ENCODE measurements at places on chromosomes 16 and 17.

- DNase-seq = no peak
These were observed 215.6 kb downstream of the MSI2 start for GRCh38 chr17:57471868-57472368.

GRCh38 chr16:705431-706188 is at the start of gene FBXL16:
FBXL16 (minus strand) TSS chr16:705801; CDS start chr16:697405, 8,396 bp downstream.
- no peak for DNase-seq

DNA sequence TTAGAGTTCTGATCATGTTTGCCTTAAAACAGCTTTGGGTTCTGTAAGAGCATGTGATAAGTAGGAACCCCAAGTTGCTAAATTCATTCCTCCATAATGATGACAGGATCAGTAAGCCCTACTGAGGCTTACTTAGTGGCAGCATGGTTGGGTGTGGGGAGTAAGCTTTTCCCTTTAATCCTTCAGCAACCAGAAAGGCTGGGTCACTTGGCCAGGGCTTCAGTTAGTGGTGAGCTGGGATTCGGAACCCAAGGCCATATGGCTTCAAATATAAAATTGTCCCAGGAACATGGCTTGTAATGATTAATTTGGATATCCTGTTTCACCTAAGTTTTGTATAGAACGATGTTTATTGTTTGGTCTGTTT is 850 bp downstream of the GINS3 start:
- peak; percentile 10 for DNase-seq

DNA sequence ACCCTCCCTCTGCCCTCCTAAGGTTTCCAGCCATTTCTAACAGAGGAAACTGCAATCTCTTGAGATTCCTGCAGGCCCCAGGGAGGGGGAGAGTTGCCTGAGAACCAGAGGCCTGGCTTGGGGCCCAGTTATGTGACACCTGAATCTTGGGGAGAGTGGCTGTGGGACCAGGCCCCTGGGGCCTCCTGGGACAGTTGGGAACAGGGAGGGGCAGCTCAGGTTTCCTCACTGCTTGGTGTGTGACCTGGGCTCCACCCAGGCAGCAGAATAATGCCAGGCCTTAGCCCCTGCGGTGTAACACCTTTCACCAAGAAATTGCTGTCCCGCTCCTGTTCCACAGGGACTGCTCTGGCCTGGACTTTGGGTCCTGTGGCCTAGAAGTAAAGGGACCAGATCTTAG is 44.3 kb upstream of the CRHR1 start:
- no peak for DNase-seq

DNA sequence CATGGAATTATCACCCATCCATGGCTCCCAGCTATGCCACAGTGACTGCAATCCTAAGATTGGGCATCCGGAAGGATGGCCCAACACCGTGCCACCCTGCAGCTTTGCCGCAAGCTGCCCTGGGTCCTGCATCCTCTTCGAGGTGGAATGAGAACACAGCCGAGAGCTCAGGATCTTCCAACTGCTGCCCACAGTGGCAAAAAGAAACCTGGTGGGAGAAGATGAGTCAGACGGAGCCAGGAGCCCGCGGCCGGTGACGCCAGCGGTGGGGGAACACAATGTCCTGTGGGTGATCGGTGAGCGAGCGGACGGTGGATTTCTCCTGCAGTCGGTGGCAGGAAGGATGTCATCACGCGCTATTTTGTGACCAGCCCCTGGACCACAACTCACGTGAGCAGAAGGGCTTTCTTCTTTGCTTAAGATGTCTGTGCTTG is 20.1 kb downstream of the CD7 start:
- peak; percentile 33 for DNase-seq

GRCh38 chr16:72312828-72313227 is 140.9 kb upstream of the PMFBP1 start:
- peak; percentile 82 for DNase-seq

DNA sequence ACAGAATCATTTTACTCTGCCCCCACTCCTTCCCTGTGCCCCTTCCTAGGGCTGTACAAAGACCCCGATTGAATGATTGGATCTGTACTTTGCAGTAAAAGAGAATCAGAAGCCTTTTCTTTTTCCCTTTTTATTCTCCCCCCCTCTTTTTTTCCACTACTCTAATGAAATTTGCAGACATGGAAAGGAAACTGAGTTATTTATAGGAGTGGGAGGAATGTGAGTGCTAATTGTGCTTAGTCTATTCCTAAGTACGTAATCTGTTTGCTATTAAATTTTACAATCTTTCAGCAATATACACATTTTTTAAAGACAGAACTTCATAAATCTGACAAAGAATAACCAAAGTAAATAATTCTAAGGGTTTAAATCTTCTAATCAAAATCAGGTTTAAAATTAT is 314.3 kb downstream of the MAP2K6 start:
- peak; percentile 33 for DNase-seq

GRCh38 chr17:76449126-76449525 is 3.8 kb downstream of the UBE2O start:
- DNase-seq = no peak

DNA sequence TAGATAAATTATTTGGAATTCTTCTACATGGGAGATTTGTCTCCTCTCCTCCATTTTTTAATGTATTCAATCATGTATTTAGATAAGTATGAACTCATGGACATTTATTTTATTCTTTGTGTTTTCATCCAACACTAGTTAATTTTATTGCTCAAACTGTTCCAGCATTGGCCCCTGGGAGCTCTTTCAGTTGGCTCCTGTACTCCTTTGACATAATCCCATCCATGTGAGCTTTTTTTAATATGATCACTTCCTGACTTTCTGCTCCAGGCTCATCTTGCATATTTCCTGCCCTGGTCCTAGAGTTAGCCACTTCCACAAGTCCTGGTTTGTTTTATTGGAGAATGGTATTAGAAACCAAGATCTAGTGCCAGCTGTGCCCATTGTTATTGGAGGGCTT is 419.0 kb upstream of the CDH11 start:
- no peak for DNase-seq

- peak; percentile 12 for DNase-seq
These were observed 684 bp downstream of the ZFP90 start for GRCh38 chr16:68539711-68540239.

DNA sequence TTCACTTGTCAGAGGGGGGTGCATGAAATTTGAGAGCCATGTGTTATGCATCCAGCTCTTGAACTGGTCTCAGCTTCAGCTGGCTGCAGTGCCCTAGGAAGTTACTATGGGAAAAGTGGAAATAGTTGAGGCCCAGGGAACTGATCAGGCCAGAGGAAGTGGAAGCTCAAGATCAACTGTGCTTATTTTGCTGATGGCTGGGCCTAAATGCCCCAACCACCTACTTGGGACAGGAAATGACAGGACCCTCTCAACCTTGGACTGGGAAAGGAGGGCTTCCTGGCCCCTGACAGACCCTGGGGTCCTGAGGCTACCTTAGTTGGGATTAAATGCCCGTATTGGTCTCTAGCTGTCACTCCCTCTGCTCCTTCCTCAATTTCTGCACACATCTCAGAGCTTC is 1.2 kb upstream of the TAOK2 start:
- DNase-seq = no peak

GRCh38 chr16:64159976-64160375 is 961.9 kb downstream of the CDH11 start:
- peak; percentile 37 for DNase-seq

DNA sequence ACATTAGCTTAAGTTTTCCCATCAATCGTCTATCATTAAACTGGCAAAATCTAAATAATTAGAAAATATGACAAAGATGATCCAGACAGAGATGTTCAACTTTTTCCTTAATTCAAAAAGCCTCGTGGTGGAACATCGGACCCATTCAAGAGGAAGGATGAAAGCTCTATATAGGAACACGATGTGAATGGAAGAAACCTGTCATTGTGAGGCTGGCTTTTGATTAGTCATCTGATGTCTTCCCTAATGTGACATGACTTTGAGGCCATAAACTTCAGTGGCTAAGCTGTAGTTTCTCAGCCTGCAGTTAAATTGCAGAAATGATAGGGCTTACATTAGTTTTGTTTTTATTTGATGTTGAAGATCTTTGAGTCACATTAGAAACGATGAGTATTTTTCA is 1.0 kb downstream of the AMZ2 start:
- DNase-seq = no peak

DNA sequence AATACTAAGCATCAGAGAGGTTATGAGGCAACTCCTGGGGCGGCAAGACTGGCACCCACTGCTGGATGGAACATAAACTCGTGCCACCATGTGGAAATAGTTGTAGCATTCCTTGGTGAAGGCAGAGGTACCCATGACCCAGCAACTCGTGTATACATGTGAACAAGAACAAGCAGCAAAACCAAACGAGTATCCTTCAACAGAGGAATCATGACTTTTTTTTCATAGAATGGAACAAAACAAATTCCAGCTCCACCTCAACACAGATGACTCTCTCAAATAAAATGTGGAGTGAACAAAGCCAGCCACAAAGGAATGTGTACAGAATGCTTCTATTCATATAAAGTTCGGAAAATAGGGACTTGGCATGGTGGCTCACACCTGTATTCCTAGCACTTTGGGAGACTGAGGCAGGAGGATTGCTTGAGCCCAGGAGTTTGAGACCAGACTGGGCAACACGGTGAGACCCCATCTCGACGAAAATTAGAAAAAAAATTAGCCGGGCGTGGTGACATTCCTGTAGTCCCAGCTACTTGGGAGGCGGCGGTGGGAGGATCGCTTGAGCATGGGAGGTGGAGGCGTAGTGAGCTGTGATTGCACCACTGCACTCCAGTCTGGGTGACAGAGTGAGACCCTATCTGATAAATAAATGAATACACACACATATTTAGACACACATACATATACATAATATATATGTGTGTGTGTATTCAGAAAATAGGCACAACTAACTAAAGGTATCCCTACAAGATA is 35.3 kb downstream of the B9D1 start:
- DNase-seq = peak; percentile 85

DNA sequence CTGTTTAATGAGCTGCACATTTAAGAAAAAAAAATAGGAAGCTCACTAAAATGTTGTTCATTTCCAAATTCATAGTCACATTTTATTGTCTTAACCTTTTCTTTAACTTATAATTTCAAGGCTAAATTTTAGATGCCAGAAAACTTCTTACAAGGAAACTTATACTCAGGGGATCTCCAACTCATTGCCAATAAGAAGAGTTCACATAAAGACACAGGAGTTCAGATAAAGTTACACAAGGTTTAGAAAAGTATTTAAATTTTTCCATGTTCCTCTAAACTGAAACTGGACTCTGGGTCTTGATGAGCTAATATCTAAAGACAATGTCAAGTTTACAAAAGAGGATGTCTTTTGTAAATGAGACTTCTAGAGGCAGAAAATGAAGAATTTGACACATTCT is 190.7 kb upstream of the KCNJ16 start:
- DNase-seq = no peak

GRCh38 chr16:49026566-49027181 is 255.0 kb downstream of the CBLN1 start:
- no peak for DNase-seq

DNA sequence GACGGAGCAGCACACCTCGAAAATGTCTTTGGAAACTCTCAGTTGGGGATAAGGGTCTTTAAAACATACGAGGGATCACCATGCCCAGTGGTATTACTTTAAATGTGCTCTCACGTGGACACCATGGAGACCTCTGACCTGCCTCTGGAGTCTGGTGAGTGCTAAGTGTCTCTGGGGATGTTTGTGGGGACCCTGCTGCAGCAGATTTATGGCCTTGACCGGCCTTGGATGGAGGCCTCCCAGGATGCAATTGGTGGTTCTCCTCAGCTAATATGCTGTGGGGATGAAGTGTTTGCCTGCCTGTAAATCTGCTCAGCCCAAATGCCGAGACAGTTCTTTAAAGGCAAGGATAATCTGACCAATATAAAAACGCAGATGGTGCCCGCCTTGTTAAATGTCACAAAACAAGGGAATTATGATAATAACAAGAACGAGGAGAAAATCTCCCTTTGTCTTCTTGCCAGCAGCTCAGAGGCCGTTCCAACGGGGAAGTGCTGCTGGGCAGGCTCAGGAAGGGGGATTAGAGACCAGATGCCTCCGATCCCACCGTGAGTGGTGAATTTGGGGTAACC is 154.4 kb downstream of the ABCC12 start:
- DNase-seq = no peak

DNA sequence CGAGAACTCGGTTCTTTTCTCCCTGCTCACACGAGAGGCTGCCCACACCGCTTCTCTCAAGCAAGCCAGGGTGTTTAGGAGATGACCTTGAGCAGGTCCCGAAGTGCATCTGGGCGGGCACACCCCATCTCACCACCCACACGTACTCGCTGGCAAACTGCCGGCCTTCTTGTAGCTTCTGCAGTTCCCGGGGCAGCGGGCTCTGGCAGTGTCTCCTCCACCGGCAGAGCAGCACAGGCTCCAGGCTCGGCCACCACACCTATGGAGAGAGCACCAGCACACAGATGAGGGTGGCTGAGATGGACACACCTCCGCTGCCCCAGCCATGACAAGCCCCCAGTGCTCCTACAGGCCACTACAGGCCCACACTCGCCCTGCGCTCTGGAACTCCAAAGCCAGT is 23.5 kb downstream of the ZNF276 start:
- no peak for DNase-seq
